ENCODE measurements at places on chromosomes 11 and 22. TPM values are rescaled to one million over a fixed set of nuclear protein-coding genes. Genes with fewer than 3 reads are reported as not detected.

DNA sequence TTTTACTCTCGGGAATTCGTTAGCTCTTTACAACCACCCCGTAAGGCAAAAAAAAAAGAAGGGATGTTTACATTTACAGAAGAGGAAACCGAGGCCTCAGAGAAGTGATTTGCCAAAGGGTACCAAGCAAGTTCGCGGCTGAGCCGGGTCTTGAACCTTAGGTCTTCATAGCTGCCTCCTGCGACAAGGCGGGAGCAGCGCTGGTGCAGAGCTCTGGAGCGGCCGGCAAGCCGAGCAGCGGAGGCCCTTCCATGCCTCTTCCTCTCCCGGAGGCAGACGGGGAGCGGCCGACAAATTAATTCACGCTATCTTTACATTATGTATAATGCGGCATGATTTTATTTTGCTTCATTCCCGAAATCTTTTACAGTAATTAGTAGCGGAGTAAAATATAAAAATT lies 536.3 kb downstream of the INSC start:
- no peak overlapping the region for H3K4me3 ChIP-seq
- H3K27me3 ChIP-seq: peaks cover 11% of the 10 kb centered on the region
- peaks cover 1% of the 10 kb centered on the region for H3K4me1 ChIP-seq
- H3K27ac ChIP-seq: no peak overlapping the region

Gene MMP12
- total RNA-seq: not detected

GRCh38 chr11:33545931-33546330 lies 154.7 kb downstream of the C11orf91 start:
- H3K27ac ChIP-seq: no peak overlapping the region
- no peak for DNase-seq
- peaks cover 11% of the 10 kb centered on the region for H3K27me3 ChIP-seq
- H3K36me3 ChIP-seq: peaks cover 2% of the 10 kb centered on the region

- H3K36me3 ChIP-seq: no peaks in the 10 kb centered on the region
- peaks cover 2% of the 10 kb centered on the region for H3K4me1 ChIP-seq
- H3K27ac ChIP-seq: no peak overlapping the region
- H3K4me3 ChIP-seq: no peak overlapping the region
- DNase-seq: no peak
These were observed 85.5 kb downstream of the ETS1 start for GRCh38 chr11:128501632-128502549.

- no peaks in the 10 kb centered on the region for H3K4me1 ChIP-seq
- no peak overlapping the region for H3K4me3 ChIP-seq
- no peak for DNase-seq
- no peaks in the 10 kb centered on the region for H3K27me3 ChIP-seq
These were observed 32.2 kb upstream of the DMC1 start for GRCh38 chr22:38602166-38602565.

DNA sequence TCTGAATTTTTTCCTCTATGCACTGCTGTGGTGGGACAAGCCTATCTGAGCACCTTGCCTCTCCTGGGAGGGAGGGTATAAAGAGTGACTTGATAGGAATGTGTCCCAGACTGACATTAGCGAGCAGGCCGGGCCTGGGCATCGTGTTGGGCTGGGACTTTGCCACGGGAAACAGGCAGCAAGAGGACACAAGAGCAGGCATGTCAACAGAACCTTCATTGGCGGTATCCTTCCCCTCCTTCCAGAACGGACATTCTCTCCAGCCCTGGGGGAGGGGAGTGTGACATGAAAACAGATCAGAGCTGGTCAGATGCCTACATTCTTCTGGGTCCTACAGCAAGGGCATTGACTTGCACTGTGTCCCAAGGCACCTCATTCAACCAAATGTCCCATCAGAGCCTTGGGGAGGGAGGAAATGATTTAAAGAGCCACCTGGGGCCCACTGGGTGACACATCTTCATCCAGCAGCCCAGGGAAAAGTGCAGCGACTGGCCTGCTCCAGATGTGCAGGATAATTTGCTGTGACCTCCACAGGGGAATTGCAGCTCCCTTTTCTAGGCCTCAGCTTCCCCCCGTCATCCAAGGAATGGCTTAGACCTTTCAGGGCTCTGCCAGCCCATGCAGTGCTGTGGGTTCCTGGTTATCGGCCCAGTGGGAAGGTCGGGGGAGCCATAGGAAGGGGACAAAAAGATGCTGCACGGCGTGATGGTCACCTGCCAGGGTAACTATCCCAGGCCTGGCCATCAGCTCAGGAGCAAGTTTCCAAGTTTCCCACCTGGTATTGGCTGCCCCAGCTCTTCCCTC lies 21.8 kb upstream of the UVRAG start:
- H3K4me1 ChIP-seq: no peaks in the 10 kb centered on the region
- H3K4me3 ChIP-seq: no peak overlapping the region
- DNase-seq: no peak
- H3K27ac ChIP-seq: no peak overlapping the region

GRCh38 chr11:133929401-133930052 lies 27.2 kb downstream of the IGSF9B start:
- H3K36me3 ChIP-seq: no peaks in the 10 kb centered on the region
- no peak overlapping the region for H3K27ac ChIP-seq

Gene PRG2
- total RNA-seq: not detected

GRCh38 chr22:32576553-32577253 lies 102.1 kb downstream of the FBXO7 start:
- H3K27me3 ChIP-seq: peaks cover 20% of the 10 kb centered on the region
- no peak overlapping the region for H3K4me3 ChIP-seq
- no peak for DNase-seq

Gene NXPE1
- total RNA-seq: not detected

GRCh38 chr11:124465368-124465767 lies 19.9 kb upstream of the OR8B8 start:
- peaks cover 59% of the 10 kb centered on the region for H3K27me3 ChIP-seq
- no peak for DNase-seq
- no peak overlapping the region for H3K4me3 ChIP-seq
- no peaks in the 10 kb centered on the region for H3K36me3 ChIP-seq
- no peaks in the 10 kb centered on the region for H3K4me1 ChIP-seq

DNA sequence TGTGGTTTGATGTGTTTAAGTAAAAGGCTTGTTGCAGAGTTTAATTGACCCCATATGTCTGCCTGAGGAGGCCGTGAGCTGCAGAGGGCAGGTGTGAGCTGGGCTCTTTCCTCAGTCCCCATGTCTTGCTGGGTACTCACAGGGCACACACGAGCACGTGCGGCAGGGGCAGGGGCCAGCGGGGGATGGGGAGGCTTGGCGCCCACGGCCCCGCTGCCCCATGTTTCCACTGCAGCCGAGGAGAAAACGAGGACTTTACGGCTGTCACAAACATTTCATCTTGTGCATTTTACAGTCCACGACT lies 24.7 kb upstream of the CCDC188 start:
- DNase-seq: no peak
- H3K4me1 ChIP-seq: peaks cover 19% of the 10 kb centered on the region
- H3K36me3 ChIP-seq: no peaks in the 10 kb centered on the region
- no peaks in the 10 kb centered on the region for H3K27me3 ChIP-seq
- H3K4me3 ChIP-seq: no peak overlapping the region
- H3K27ac ChIP-seq: no peak overlapping the region

Gene DBX1
- total RNA-seq: not detected

GRCh38 chr11:20729597-20730105 lies 60.3 kb downstream of the NELL1 start:
- H3K4me3 ChIP-seq: no peak overlapping the region
- H3K4me1 ChIP-seq: no peaks in the 10 kb centered on the region
- DNase-seq: no peak
- H3K27ac ChIP-seq: no peak overlapping the region
- no peaks in the 10 kb centered on the region for H3K36me3 ChIP-seq

DNA sequence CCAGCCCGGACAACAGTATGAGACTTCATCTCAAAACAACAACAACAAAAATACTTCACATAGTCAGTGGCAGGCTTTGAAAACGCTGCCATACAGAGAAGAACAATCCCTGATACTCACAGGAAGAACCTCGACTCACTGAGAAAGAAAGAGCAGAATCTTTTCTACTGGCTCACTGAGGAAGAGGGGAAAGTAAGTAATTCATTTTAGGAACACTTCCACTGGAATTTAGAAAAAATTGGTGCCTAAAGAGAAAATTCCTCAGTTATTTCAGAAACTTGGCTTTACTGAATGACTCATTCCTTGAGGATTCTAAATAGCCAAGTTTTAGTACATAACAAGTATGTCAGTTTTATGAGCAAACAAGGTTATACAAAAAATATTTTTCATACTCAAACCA lies 12.3 kb downstream of the NARS2 start:
- H3K36me3 ChIP-seq: peaks cover 12% of the 10 kb centered on the region
- peaks cover 16% of the 10 kb centered on the region for H3K4me1 ChIP-seq
- no peak overlapping the region for H3K27ac ChIP-seq
